Stimulated activated CD4-positive, alpha-beta T cell treated with anti-CD3 and anti-CD28 coated beads, Interleukin-12 subunit alpha, Interleukin-12 subunit beta, amount 100 ng/mL, for 4 hours (primary cell): ENCODE measurements at places on chromosomes 6 and 20.

DNA sequence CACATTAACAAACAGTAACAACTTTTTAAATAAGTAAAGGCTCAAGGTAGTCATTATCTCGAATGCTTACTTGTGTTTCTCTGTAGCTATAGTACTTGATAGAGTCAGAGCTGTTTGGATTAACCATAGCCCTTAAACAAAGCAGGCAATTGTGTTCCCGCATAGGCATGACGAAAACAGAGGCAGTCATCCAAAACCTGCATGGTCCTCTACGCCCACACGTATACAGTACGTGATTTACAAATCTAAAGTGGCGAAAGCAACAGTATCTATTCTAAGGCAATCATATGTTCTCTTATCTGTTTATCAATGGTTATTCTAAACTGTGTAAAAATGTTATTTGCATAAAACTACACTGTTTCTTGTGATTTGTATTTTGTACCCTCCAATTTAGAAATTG, 31.8 kb downstream of the HFE start:
- DNase-seq: no peak

- no peak for DNase-seq
Measured at GRCh38 chr20:20743511-20744169, 31.2 kb upstream of the RALGAPA2 start.

DNA sequence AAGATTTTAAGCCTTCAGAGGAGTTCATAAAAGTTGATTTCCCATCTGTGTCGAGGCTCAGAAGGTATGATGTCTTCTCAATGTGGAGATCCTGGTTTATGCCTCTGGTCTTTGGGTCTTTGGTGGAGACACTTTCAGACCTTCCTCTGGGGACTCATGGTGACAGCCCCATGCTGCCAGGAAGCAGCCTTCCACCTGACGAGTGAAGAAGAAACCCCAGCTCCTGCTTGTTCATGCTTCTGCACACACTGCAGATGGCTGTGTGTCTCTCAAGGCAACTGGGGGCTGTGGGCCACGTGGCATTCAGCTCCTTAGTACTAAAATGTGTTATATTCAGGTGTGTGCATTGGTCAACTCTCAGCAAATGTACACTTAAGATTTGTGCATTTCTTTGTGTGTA, 4.9 kb upstream of the SCP2D1 start:
- DNase-seq: no peak

- no peak for DNase-seq
Measured at GRCh38 chr20:37801921-37802320, 101.0 kb upstream of the VSTM2L start.

DNA sequence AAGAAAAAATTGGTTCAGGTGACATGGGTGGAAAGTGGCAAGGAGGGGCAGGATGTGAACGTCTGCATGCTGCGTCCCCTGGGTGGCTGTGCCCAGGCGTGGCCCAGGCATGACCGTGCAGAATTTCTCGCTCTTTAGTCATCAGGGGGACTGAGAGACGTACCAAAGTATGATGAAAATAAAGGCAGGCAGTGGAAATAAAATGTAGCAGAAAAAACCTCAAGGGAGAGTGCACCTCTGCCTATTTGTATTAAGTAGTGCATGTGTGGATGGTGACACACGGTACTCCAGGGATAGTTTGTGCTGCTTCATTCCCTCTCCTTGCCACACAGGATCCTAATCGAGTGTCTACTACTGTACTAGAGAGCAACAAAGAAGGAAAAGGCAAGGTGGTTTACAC, 81.1 kb downstream of the ATP9A start:
- DNase-seq: no peak

DNA sequence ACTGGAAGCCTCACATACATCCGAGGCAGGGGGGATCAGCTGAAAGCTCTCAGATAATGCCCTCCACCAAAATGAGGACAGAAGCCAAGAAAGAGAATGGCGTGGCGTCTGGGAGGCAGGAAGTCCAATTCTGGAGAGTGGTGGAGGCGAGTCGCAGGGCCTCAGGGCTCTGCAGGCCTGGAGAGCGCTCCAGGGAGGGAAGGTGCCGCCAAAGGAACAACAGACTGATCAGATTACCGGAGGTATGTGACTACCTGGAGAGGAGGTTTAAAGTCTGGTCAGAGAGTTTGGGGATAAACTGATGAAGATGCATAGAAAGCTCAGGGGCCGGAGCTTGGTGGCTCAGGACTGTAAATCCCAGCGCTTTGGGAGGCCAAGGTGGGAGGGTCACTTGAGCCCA, 11.2 kb upstream of the IP6K3 start:
- DNase-seq: no peak

DNA sequence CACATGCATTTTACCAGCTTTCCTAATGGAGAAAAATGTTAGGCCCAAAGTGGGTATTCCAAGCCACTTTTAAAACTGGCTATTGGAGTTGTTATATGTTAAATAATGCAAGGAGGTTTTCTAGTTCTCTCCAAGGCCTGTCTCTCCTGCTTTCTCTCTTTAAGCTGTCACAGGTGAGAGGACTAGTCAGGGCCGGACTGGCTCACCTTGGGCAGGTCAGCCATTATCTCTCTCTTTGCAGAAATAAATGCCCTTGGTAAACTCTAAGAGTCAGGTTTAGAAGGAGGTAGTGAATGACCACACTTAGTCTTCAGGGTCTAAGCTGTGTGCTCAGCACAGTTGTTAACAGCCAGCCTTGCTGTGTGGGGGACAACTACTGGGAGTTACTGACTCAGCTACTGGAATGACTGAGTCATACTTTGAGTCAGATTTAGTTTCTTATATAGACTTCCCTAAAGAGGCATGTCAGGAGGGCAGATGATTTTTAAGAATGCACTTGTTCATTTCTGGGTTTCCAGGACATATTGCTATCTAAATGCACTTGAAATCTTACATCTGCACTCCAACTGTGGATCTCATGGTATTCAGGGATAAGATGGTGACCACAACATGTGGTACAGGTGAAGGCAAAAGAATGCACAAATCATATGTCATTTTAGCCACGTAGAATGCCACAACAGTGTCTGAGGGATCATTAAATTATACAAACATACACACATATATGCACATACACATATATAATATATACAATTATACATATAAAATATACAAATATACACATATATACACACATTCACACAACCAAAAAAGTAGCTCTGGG, 719.4 kb downstream of the EPM2A start:
- peak; percentile 2 for DNase-seq

DNA sequence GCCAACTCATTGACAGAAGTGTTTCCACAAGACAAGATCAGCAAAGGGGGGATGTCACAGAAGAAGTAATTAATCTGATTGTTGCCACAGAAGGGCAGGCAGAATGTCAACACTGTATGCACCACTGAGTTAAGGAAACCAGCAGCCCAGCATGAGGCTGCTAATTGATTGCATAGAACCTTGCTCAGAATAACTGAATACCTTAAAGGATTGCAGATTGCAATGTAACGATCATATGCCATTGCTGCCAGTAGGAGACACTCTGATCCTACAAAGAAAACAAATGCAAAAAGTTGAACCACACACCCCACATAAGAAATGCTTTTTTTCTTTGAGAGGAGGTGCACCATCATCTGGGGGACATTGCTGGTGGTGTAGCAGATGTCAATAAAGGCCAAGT, 13.1 kb downstream of the OR5V1 start:
- DNase-seq: no peak
